ENCODE measurements at places on chromosomes 7 and 10.
A peak's percentile ranks its signal among the peaks of the same experiment; 100 is the strongest.

GRCh38 chr10:31100115-31100601 is 68.5 kb upstream of the ZNF438 start:
- DNase-seq = no peak

GRCh38 chr7:75572396-75572795 is 80.3 kb downstream of the SPDYE5 start:
- no peak for DNase-seq

- DNase-seq = no peak
These were observed 642.6 kb downstream of the AUTS2 start for GRCh38 chr7:70240873-70241272.

- DNase-seq = no peak
These were observed 20.0 kb downstream of the TRPV5 start for GRCh38 chr7:142913566-142913965.

DNA sequence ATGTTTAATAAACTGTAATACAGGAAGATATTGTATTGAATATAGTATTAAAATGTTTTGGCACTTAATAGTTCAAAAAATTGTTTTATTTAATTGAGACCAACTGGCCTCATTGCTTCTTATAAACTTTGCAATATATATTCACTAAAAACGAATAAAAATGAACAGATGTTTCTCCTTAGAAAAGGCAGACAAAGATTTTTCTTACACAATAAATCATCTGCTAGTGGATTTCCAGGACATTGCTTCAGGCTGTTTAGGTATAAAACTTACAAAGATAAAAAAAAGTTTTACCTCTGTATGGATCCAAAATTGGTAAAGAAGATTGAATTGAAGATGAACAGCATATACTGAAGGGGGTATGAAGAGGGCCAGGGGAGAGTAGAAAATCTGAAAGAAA is 143.6 kb downstream of the AGMO start:
- DNase-seq = no peak

DNA sequence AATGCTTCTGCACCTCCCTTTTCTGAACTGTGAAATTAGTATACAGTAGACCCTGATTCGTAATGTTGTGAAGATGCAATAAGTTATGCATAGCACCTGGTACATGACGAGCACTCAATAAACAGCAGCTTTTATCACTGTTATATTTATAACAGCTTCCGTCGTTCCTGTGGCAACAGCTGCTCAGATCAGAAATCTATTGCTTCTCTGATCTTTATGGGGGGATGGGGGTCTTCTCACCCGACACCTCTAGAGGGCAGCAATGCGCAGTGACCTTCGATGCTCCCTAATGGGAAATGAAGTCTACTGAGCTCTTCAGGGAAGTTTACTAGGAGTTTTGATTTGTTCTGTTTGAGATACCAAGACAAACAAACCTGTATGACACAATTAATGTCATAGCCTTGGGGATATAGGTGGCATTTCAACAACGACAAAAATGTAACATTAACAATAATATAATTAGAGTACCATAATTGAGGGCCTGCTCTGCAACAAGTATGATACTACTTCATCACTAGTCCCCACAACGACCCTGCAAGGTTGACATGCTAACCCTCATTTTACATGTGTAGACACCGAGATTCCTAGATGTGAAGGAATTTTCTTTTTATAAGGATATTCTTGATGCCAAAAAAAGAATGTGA is 289.6 kb downstream of the SFMBT2 start:
- peak; percentile 32 for DNase-seq

DNA sequence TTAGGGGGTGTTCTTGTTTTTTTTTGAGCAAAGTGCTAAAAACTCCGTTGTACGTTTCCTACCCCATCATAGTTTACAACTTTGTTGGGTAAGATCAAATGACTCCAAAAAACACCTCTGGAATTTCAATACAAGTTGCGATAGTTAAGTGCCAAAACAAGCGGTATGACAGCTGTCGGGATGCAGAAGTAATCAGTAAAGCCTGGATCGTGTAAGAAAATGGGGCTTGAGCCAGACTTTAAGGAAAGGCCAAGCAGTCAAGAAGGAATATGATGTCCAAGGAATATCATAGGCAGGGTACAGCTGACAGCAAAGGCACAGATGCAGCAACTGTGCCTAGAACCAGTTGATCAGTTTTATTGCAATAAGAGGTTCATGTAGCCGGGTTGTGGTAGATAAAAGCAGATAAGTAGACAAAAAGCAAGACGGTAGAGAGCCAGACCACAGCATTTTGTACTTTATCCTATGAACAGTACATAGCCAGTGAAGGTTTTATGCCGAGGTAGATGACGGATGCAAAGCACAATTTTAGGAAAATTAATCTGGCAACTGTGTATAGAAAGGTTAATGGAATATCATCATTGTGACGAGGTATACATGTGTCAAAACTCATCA is 45.5 kb downstream of the UBE2H start:
- DNase-seq = no peak

DNA sequence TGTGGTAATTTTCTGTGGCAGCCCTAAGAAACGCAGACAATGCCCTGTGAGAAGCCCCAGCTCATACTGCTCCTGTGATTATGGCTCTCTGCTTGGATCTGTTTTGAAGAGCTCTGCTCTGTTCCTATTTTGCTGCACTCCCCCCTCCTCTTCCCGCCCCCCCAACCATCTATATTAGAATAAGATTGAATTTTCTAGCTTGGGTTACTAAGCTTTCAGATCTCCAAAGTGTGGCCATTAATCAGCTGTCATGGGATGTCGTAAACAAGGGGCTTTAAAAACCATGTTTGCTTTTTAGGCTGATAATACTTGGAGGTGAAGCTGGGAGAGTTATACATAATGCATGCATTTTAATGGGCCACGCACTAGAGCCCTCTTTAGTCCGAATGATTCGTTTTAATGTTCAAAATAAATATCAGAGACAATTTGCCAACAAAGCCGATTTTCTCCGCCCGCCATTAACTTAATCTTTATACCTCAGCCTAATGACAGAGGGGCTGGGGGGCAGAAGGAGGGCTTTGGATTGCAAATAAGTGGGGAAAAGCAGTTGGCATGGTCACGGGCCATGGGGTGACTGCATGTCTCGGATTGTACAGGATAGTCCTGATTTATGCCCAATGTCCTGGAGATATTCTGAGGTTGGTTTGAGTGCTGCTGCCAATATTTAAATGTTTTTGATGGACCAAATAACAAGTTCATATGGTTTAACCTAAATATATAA is 165.5 kb downstream of the RPS24 start:
- no peak for DNase-seq

- DNase-seq = peak; percentile 2
These were observed 59.8 kb upstream of the ANTXRL start for GRCh38 chr10:46226900-46227558.
